ENCODE measurements at places on chromosomes 2 and 18. TPM values are rescaled to one million over a fixed set of nuclear protein-coding genes. Genes with fewer than 3 reads are reported as not detected.
A peak's percentile ranks its signal among the peaks of the same experiment; 100 is the strongest.

DNA sequence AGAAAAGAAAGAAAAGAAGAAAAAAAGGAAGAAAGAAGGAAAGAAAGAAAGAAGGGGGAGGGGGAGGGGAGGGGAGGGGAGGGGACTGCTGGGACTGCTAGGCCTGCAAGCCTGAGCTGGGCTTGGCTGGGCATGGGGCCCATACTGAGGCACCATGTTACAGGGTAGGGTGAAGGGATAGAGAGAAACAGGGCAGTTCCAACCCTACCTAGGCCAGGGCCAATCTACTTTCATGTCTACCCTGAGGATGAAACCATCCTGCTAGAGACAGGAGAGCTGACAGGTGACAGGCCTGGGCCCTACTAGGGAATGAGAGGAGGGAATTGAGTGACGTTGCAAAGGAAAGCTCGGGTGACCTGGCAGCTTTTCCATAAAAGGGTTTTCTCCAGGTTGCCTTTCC is 41.7 kb downstream of the TEX44 start:
- no peak for DNase-seq
- H3K27ac ChIP-seq: no peak overlapping the region
- H3K4me3 ChIP-seq: no peak overlapping the region
- H3K4me1 ChIP-seq: peaks cover 19% of the 10 kb centered on the region

GRCh38 chr2:63796366-63796765 is 45.3 kb upstream of the UGP2 start:
- no peak overlapping the region for H3K27ac ChIP-seq
- peaks cover 3% of the 10 kb centered on the region for H3K4me1 ChIP-seq
- no peaks in the 10 kb centered on the region for H3K27me3 ChIP-seq

- H3K27me3 ChIP-seq: peaks cover 2% of the 10 kb centered on the region
- DNase-seq: no peak
- no peak overlapping the region for H3K4me3 ChIP-seq
- H3K27ac ChIP-seq: no peak overlapping the region
- peaks cover 12% of the 10 kb centered on the region for H3K4me1 ChIP-seq
- no peaks in the 10 kb centered on the region for H3K36me3 ChIP-seq
These were observed 232.7 kb downstream of the BCL11A start for GRCh38 chr2:60320724-60321123.

- no peaks in the 10 kb centered on the region for H3K36me3 ChIP-seq
- H3K27ac ChIP-seq: no peak overlapping the region
- no peak overlapping the region for H3K4me3 ChIP-seq
These were observed 152.9 kb upstream of the SESTD1 start for GRCh38 chr2:179417436-179417949.

DNA sequence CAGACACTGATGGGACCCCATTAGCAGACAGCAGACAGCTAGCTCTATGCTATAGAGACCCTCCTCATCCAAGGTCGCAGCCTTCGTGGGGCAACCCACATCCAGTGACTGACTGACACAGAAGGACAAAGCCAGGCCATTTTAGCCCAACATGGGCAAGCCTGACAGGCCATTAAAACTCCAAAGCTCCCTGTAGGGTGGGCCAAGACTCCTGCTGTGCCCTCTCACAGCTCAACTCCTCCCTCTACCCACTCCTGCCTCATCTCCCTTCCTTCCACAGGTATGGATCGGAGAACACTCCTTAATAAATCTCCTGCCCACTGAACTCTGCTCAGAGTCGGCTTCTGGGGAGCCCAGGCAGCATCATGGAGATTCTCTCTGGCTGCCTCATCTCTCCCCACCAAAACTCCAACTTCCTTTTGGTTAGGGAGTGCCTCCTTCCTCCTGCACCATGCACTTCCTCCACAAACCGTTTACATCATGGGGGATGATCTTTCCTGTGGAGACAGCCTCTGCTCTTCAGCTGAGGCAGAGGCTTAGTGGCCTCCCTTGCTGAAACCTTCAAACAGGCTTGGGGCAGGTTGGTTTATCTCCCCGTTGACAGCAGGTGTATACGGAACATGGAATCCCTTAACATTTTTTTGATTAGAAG is 86.5 kb downstream of the ACTR3 start:
- no peak overlapping the region for H3K4me3 ChIP-seq
- H3K27me3 ChIP-seq: no peaks in the 10 kb centered on the region
- no peak for DNase-seq
- H3K4me1 ChIP-seq: peaks cover 9% of the 10 kb centered on the region
- H3K27ac ChIP-seq: no peak overlapping the region

DNA sequence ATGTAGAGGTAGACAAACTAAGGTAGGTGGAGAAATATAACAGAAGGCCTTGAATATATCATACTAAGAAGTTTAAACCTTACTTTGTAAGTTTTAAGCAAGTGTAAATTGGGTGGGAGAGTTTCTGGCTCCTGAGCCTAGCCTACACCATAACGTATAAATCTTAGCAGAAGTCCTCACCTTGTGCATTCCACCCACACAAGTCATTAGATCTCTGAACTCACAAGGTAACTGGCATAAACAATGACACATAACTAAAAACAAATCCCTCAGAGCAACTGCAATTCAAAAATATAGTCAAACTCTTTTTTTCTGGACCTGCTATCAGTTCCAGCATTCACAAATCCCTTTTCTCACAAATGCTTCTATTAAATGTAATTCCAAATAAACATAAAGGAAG is 9.4 kb downstream of the REV1 start:
- no peak overlapping the region for H3K4me3 ChIP-seq
- no peaks in the 10 kb centered on the region for H3K27me3 ChIP-seq
- H3K36me3 ChIP-seq: no peaks in the 10 kb centered on the region
- no peak overlapping the region for H3K27ac ChIP-seq
- DNase-seq: no peak
- peaks cover 34% of the 10 kb centered on the region for H3K4me1 ChIP-seq

DNA sequence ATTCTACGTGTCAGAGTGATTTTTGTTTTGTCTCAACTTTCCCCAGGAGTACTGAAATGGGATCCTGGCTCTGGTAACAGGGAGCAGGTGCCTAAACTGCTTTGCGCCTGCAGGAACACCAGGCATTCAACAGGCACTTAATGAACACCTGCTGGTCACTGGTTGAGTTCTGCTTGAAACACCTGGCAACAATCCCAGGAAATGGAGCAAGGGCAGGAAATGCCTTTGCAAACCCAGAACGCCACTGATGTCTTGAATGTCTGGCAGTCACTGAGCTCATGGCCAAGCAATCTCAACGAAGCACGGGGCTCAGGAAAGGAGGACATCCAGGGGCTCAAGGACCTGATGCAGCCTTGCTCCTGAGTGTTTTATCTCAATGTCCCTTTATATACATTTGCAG is 360.0 kb upstream of the RAB6C start:
- no peak overlapping the region for H3K27ac ChIP-seq
- H3K4me3 ChIP-seq: no peak overlapping the region
- no peaks in the 10 kb centered on the region for H3K36me3 ChIP-seq
- peaks cover 54% of the 10 kb centered on the region for H3K27me3 ChIP-seq
- H3K4me1 ChIP-seq: no peaks in the 10 kb centered on the region
- DNase-seq: no peak

DNA sequence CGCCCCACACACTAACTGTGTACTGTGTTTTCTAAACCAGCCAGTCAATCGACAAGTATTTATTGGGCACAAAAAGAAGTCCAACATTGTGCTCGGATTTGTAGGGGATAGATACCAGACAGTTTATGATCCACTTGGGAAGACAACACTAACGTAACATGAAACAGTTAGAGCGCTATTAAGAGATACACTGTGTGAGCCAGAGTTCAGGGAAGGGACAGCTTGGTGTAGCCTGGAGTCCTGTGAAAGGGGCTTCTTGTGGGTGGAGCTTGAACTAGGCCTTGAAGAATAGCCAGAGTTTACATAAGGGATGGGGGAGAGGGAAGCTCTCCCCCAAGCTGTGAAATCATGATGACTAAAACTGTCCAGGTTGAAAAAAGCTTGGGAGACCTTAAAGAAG is 176.4 kb upstream of the TCF4 start:
- DNase-seq: no peak
- H3K27ac ChIP-seq: peak overlapping the region; percentile 66
- peaks cover 59% of the 10 kb centered on the region for H3K4me1 ChIP-seq
- H3K27me3 ChIP-seq: no peaks in the 10 kb centered on the region

GRCh38 chr18:24923138-24923537 is 428.8 kb downstream of the ZNF521 start:
- DNase-seq: no peak
- H3K27ac ChIP-seq: no peak overlapping the region
- no peak overlapping the region for H3K4me3 ChIP-seq
- H3K36me3 ChIP-seq: no peaks in the 10 kb centered on the region
- H3K4me1 ChIP-seq: no peaks in the 10 kb centered on the region

DNA sequence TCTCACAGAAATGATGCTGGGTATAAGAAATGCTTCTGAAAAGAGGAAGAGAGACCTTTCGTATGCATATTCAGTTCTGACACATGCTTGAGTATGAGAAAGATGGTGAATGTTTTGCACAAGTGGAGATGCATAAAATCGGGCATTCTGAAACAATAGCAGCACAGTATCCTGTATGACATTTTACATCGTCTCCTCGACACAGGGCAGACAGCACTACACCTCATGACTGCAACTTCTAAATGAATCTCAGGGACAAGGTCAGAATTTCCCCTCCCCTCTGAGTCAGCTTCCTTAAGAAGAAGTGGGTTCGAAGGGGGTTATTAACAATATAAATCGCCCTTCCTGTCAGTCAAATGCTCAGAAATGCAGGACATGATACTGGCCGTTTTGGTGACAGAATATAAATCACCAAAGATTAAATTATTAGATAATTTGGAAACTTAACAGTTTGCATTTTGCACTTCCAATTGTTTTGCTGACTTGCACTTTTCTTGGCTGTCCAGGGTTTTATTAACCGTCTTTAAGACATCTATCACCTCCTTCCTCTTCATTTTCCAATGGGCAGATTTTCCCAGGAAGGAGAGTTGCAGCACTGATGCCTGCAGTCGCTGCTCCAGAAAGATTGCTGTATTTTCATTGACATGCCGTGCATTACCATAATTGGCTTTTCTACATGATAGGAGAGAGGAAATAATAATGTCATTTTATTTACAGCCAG is 57.2 kb downstream of the TSHZ1 start:
- no peaks in the 10 kb centered on the region for H3K36me3 ChIP-seq
- H3K4me1 ChIP-seq: peaks cover 62% of the 10 kb centered on the region

GRCh38 chr2:189486237-189486770 is 45.0 kb downstream of the WDR75 start:
- H3K36me3 ChIP-seq: no peaks in the 10 kb centered on the region
- no peak for DNase-seq
- H3K27ac ChIP-seq: peak overlapping the region; percentile 43

DNA sequence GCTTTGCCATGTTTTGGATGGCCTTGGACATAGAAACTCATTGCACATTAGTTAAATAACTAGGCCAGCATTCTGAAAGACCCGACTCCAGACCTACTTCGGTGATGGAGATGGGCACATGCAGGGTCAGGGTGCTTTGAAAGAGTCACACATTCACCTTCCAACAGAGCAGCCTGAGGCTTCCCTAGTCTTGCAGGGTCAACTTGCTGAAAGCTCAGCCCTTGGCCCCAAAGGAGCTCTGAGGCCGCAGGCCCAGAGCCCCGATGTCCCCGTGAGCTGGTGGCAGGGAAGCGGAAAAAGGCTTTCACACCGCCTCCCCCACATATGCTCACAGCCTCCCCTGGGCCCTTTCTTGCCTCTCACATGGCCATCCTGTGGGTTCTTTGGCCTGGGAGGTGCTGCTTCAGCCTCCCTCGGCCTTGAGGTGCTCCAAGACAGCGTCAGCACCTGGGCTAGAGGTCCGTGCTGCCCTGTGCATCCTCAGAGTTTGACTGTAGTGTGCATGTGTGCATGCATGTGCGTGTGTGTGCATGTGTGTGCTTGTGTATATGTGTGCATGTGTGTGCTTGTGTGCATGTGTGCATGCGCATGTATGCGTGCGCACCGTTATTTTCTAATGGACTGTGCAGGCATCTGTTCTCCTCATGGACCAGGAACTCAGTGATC is 21.6 kb downstream of the LDLRAD4 start:
- peaks cover 8% of the 10 kb centered on the region for H3K36me3 ChIP-seq
- H3K27me3 ChIP-seq: no peaks in the 10 kb centered on the region
- H3K4me1 ChIP-seq: peaks cover 22% of the 10 kb centered on the region
- no peak overlapping the region for H3K4me3 ChIP-seq
- no peak overlapping the region for H3K27ac ChIP-seq
- no peak for DNase-seq

DNA sequence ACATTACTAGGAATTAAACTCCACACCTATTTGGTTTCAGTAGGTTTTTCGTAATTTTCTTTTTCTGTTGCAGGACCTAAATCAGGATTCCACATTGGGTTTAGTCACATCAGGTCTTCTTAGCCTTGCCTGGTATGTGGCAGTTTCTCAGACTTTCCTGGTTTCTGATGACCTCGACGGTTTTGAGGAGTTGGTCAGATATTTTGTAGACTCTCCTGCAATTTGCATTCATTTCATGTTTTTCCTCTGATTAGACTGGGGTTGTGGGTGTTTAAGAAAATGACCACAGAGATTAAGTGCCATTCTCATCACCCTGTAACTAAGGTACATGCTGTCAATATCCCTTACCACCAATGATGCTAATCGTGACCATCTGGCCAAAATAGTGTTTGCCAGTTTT is 97.3 kb upstream of the ST6GAL2 start:
- H3K36me3 ChIP-seq: no peaks in the 10 kb centered on the region
- H3K27me3 ChIP-seq: no peaks in the 10 kb centered on the region
- DNase-seq: no peak

DNA sequence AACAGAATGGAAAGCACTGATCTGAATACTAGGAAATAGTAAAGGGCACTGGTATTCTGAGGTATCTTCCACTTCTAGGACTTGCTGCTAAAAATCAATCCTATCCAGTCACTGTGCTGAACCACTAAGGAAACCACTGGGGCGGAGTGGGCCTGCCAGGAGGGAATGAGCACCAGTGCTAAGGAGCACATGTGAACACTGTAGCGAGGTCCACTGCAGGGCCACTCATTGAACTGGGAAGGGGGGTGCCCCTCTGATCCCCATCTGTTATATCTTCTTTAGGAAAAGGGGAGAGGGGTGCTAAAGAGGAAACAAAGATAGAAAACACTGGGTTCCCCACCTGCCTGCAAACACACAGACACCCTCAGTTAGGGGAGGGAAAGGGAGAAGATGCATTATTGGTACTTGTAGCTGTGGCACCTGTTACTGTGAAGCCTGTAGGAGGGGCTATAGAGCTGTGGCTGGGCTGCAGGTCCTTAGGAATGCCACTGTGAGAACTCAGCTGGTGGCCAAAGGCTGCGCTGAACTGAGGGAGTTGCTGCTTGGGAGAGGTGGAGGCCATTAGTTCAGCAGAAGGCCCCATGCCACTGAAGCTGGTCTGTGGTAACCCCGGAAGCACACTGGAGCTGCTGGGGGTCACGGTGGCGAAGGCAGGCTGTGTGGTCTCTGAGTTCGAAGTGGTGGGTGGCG is 81.8 kb downstream of the INO80D start:
- peaks cover 5% of the 10 kb centered on the region for H3K4me1 ChIP-seq
- no peak overlapping the region for H3K4me3 ChIP-seq
- no peaks in the 10 kb centered on the region for H3K27me3 ChIP-seq
- no peak for DNase-seq

GRCh38 chr2:234793212-234793785 is 158.5 kb upstream of the SH3BP4 start:
- no peak overlapping the region for H3K27ac ChIP-seq
- H3K27me3 ChIP-seq: peaks cover 19% of the 10 kb centered on the region
- no peak overlapping the region for H3K4me3 ChIP-seq
- no peaks in the 10 kb centered on the region for H3K36me3 ChIP-seq
- DNase-seq: no peak

SLC19A3 gene
- total RNA-seq: 11.4 TPM

KIAA2012 gene
- 0.24 TPM for total RNA-seq

CD8B2 gene
- not detected for total RNA-seq

RBM44 gene
- total RNA-seq: 0.69 TPM

UGT1A3 gene
- not detected for total RNA-seq

SPEG gene
- total RNA-seq: 95.4 TPM

ANKRD36 gene
- 40.9 TPM for total RNA-seq

SERPINB10 gene
- not detected for total RNA-seq

INHA gene
- 3.6 TPM for total RNA-seq

All from mesothelial cell of epicardium (in vitro differentiated cells).